NCI-H1436 treated with DMSO at 0.1 percent for 48 hours (cell line): ENCODE measurements at places on chromosomes 1 and 21.

GRCh38 chr1:210691039-210691610 lies 362.4 kb downstream of the HHAT start:
- DNase-seq, result no peak

DNA sequence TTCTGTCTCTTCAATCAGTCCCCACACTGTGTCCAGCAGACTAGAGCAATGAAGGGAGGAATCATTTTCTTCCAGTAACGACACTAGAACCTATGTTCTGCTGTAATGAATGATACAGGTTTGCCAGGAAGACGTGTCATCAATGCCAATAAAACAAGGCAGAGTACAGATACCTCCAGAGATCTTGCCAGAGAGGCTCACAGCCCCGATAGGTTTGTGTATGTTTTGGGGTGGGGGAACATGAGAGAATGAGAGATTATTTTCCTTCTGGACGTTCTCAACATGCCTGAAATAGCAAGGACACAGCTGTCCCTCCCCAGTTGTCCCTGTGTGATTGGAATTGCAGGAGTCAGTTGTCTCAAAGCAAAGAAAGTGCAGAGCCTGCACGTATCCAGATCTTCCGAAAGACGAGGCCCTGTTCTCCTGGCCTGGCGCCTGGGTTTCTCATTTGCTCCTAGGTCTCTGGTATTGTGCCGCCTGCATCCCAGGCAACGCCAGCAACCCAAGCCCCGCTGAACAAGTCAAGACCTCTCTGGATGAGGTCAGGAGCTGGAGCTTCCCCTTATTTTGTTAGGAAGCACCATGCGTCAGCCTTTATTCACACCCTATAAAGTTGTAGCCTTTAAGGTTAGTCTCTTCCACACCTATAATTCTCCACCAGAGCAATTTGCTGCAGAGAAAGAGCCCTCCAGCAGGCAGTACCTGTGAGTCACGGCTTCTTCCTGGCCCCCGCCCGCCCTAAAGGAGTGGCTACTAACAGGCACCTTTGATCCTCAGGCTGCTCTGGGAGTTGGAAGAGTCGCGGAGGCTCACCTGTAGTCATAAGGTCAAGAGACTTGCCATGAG lies 130.5 kb downstream of the TOMM20 start:
- no peak for DNase-seq

- DNase-seq, result no peak
Observed at GRCh38 chr1:161497961-161498360, 7.3 kb upstream of the FCGR2A start.

DNA sequence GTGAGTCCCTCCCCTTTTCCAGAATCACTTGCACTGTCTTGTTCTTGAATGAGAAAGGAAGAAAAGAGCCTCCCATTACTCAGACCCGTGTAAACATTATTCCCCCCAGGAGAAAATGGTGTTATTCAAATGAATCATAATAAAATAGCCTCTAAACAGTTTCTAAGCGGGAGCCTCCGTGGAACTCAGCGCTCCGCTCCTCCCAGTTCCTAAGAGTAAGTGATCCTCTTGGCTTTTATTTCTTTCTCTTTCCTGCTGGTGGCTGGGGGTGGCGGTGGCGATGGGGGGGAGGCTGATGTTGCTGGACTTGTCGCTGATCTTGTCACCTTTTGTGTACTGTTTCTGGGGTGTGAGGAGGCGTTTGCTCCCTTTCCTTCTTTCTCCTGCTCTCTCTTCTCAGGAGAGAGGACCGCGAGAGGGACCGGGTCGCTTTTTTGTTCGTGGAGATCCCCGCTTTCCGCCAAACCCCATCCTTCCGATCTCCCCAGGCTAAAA lies 781 bp downstream of the PROX1 start:
- no peak for DNase-seq

DNA sequence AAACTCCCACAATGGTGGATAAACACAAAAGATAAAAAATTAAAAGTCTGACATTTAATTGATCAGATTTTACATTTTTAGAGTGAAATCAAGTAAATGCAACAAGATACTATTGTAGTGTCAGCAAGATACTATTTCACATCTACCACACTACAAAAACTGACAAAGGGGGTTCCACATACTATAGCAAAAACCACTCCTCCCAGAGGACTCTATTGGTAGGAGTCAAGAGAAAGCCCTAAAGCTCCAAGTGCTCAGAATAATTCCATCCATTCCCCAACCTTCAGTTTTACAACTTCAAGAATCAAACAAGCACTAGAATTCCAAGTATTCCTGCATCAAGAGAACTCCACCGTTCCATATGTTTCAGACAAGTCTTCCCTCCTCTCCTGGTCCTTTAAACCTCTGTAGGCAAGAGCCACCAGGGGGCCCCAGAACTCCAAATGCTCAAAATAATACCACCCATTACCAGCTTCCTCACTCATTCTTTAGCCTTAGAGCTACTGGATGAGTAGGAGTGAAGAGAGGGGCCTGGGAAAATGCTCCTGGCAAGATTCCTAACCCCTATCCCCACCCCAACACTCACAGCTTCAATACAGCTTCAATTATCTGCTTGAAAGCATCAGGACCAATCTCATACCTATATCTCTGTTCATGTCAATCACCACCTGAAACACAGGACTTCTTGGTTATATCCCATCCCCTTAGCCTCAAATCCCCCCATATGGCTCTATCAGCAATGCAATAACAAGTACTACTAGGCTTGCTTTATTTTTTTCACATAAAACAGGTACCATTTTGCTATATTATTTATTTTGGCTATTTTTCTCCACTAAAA lies 9.9 kb downstream of the TOR1AIP2 start:
- no peak for DNase-seq

- no peak for DNase-seq
Observed at GRCh38 chr1:21553116-21553926, 44.1 kb downstream of the ALPL start.

DNA sequence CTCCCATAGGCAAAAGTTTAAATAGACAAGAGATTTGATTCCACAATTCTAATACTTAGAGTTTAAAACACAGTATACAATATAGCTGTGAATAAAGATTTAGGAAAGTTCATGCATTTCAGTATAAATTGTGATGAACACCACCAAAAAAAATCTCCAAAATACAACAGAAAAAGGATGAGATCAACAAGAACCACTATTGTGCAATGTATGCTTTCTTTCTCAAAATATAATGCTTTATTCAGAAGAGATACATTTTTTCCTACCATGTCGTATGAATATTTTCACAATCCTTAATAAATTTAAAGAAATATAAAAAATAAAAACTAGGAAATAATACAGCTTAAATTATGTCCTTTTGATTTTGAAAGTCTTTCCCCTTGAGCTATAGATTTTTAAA lies 1309.2 kb downstream of the MRPL39 start:
- no peak for DNase-seq

- no peak for DNase-seq
Observed at GRCh38 chr1:53051676-53052075, 10.3 kb upstream of the PODN start.

- no peak for DNase-seq
Observed at GRCh38 chr1:165481820-165482532, 37.0 kb upstream of the RXRG start.

DNA sequence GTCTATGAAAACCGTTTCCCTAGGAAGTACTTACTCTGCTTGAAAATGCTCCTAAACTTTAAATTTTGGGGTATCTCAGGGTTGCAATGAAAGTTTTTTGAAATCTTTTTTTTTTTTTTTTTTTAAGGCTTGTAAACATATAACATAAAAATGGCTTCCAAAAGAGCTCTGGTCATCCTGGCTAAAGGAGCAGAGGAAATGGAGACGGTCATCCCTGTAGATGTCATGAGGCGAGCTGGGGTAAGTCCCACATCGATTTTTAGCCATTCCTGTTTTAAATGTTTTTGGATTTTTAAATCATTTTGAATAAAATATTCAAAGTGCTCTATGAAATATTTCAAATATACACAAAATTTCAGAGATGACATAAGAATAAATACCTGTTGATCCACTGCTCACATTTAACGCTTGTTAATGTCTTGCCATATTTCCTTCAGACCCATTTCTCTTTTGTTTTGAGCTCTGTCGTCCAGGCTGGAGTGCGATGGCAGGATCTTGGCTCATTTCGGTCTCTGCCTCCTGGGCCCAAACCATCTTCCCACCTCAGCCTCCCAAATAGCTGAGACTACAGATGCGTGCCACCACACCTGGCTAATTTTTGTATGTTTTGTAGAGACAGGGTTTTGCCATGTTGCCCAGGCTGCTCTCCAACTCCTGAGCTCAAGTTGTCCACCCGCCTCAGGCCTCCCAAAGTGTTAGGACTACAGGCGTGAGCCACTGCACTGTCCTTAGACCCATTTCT lies 1.3 kb downstream of the PARK7 start:
- no peak for DNase-seq

DNA sequence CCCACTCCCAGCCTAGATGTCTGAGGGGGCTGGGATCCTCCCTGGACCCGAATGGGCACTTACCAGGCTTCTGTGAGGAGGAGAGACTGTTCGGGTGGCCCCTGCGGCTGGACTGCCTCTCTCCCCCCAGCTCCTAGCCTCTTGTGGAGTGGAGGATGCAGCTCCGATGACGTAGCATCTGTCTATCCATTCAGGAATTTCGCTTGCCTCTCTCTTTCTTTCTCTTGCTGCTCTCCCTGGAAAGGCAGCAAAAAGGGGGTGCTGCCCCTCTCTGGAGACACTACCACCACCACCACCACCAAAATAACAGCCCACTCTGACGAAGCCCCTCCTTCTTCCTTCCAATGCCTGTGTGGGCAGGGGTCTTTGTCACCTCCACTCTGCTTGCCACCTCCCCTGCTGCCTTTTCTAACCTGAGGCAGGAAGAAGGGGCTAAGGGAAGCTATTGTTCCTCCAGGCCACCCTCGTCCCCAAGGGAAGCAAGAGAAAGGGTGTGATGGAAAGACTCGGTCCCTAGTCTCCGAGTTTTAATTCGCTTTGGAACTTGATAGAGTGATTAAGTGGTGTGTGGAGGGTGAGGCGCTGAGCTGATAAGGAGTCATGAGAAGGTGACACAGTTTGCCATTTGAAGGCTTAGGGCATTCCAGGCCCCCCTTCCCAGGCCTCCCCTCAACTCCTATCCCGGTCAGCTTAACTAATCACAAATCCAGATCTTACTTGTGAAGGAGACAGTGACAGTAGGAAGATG lies 60.5 kb downstream of the RHBG start:
- no peak for DNase-seq

- no peak for DNase-seq
Observed at GRCh38 chr21:26136671-26137070, 33.9 kb downstream of the APP start.

GRCh38 chr1:103250441-103250861 lies 142.1 kb upstream of the COL11A1 start:
- no peak for DNase-seq

DNA sequence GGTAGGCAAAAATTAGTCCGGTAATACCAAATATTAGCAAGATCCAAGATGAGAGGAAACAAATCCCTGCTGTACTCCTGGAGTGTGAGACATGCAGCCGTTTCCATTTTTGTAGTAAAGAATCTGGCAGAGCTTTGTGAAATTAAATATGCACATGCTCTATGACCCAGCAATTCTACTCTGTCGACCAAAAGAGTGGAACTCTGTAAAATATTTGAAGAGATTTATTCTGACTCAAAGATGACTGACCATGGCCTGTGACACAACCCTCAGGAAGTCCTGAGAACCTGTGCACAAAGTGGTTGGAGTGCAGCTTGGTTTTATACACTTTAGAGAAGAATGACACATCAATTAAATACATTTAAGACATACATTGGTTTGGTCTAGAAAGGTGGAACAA lies 16.2 kb downstream of the HAX1 start:
- no peak for DNase-seq

DNA sequence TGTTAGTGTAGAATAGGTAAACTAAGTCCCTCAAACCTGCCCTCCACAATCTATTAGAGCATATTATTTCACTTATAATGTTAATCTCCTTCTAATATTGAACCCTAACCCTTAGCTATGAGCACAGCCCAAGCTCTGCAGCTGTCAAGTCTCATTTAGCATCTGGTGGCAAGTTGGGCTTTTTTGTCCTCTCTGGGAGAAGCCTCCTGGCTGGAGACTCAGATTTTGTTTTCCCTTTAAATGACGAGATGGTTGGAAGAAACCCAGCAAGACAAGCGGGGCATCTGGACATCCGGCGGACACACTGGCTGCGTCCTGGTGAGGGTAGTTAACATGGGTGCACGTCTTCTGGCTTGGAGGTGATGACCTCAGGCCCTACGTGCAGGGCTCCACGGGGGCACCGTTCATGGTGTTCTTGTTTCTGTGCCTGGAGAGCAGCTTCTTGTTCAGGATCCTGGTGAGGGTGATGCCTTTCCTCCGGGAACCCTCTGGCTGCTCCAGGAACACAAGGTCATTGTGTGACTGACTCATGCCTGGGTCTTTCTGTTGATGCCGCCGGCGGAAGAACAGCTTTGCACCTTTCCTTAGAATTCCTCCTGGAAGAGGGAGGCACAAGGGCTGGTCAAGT lies 9.7 kb upstream of the PRDM15 start:
- no peak for DNase-seq

- no peak for DNase-seq
Observed at GRCh38 chr1:49765034-49765433, 258.7 kb downstream of the AGBL4 start.

- peak; percentile 93 for DNase-seq
Observed at GRCh38 chr21:28393279-28393678, 599.4 kb downstream of the LTN1 start.

- DNase-seq, result no peak
Observed at GRCh38 chr1:206892351-206892984, 4.8 kb upstream of the IL24 start.

- no peak for DNase-seq
Observed at GRCh38 chr1:217919683-217920388, 288.7 kb downstream of the SPATA17 start.

DNA sequence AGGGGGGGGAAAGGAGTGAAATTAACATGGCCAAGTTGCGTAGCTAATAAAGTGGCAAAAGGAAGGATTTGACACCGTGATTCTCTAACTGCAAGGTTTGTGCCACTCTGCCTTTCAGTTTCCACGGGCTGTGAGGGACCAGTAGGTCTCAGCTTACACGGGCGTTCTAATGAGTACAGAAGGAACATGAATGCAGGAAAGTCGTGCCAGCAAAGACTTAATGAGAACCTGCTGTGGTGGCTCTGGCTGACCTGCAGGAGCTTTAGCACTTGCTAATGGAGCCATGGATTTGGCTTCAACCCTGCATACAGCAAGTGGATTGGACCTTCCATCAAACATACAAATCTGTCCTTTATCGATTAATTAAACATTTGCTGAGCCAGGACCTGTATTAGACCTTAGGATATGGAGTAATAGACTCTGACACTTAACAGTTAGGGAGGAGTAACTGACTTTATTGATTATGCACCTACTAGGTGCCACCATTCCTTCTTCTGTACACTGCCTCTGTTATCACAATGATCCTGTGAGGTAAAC lies 15.1 kb upstream of the PITHD1 start:
- no peak for DNase-seq

- no peak for DNase-seq
Observed at GRCh38 chr1:234123867-234124266, 219.4 kb downstream of the SLC35F3 start.

GRCh38 chr1:41678111-41678878 lies 193.8 kb upstream of the EDN2 start:
- no peak for DNase-seq

- DNase-seq, result no peak
Observed at GRCh38 chr1:116667575-116668105, at the start of gene IGSF3. Gene IGSF3, minus strand, starts transcription at chr1:116667733. Its CDS starts 1,407 bp downstream, at chr1:116666326.
